Activated CD4-positive, alpha-beta memory T cell treated with anti-CD3 and anti-CD28 coated beads for 36 hours (primary cell): ENCODE measurements at places on chromosomes 5 and 9. TPM values are rescaled to one million over a fixed set of nuclear protein-coding genes. Genes with fewer than 3 reads are reported as not detected.

Gene FAT2
- not detected for total RNA-seq

Gene MYMK
- not detected for total RNA-seq

Gene ARL14EPL
- not detected for total RNA-seq

Gene ST6GALNAC6
- total RNA-seq: 53.8 TPM

Gene AGXT2
- total RNA-seq: not detected
